ENCODE measurements at places on chromosomes 6 and 20. TPM values are rescaled to one million over a fixed set of nuclear protein-coding genes. Genes with fewer than 3 reads are reported as not detected.

GRCh38 chr6:161575523-161576254 is 301.8 kb upstream of the AGPAT4 start:
- DNase-seq: peak; percentile 68

GRCh38 chr20:37885593-37886503 is 17.1 kb upstream of the VSTM2L start:
- no peak for DNase-seq

DNA sequence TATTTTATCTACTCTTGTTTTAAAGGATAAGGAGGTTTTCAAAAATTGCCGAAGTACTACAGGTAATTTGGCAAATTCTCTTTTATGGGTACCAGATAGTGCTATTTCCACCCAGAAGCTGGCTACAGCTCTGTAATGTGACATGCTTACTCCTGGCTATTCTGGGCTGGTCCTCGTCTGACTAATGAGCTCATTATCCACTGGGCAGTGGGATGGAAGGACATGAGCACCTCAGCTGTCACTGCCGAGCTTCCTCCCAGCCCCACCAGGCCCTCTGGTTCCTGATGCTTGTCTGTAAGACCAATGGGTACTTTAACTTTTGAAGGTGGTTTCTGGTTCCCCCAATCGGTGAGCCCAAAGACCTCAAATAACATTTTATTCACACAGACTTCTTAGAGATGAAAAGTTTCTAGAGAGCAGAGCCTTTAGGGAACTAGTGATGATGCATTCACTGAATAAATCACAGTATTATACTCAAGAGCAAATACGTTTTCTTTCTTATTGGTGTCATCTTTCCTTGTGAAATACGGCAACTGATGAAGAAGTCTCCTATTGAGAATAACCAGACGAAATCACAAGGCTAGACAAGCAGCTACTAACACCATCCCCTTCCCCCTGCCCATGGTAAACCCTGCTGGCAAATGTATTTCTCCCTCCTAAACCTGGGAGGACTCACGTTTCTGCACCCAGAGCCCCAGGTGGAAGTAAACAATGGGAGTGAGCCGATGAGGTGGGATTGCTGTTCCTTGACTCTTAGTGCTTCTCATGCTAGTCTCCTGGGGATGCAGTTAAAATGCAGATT is 80.8 kb downstream of the SLC22A3 start:
- DNase-seq: peak; percentile 6

GRCh38 chr20:50720026-50720425 is 11.4 kb upstream of the PARD6B start:
- no peak for DNase-seq

DNA sequence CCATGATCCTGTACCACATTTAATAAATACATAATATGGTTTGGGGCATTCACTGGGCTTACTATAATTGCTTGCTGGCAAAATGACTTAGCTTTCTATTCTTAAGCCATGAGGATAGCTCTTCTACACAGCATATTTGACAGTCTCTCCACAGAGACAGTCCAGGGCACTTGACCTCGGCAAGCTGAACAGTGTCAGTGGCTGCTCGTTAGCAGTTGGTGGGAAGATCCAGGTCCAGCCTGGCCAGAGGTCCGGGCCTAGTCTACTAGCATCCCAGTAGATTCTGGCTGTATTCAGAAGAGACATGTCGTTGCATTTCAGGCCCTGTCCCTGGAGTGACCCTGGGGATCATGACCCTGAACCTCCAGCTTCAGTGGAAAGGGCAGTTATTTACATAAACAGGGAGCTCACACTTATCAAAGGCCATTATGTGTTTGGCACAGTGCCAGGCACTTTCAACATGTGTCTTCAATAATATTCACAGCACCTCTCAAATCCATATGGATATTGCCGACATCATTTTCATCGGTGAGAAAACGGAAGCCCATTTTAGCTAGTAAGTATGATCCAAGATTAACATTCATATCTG is 139.0 kb downstream of the IMPG1 start:
- no peak for DNase-seq

DNA sequence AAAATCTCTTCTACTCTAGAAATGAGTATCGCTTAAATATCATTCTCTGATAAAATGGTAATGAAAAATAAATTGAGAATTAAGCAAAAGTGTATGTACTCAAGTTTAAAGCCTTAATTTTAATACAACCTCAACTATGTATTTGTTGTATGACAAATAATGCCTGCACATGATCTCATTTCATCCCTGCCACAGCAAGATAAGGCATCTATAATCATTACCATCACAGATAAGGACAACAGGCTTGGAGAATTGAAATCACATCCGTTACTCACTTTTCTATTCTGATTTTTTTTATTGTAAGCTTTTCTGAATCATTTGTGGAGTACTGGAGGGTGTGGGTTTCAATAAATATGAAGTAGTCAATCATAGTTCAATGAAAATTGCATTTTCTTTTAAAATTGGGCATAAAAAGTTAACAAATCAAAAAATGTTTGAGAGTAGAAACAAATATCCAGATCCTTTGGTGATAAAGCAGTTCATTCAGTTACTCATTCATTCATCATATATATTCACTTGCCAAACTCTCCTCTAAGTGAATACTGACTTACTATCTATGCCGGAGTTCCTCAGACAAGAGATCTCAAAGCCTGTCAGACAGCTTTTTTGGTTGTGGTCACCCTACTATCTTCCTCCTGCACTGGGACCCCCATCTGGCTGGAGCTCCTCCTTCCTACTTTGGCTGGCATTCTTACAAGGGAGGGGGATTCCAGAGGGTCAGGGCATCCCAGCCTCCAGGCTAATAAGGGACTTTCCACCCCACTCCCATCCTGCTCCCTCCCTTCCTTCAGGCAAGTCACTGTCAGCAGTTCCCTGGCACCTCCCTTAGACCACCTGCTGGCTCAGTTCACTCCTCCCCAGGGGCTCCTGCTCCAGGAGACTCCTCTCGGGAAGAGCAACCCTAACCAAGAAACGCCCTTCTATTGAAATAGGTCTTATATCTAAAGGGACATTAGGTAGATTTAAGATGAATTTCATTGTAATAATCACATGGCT is 118.6 kb downstream of the OGFRL1 start:
- peak; percentile 10 for DNase-seq

- no peak for DNase-seq
Observed at GRCh38 chr6:1164600-1164999, 147.3 kb upstream of the FOXQ1 start.

- no peak for DNase-seq
Observed at GRCh38 chr6:25025248-25025918, 89.6 kb upstream of the RIPOR2 start.

GRCh38 chr6:158033751-158034702 is 52.4 kb downstream of the SYNJ2 start:
- DNase-seq: no peak

DNA sequence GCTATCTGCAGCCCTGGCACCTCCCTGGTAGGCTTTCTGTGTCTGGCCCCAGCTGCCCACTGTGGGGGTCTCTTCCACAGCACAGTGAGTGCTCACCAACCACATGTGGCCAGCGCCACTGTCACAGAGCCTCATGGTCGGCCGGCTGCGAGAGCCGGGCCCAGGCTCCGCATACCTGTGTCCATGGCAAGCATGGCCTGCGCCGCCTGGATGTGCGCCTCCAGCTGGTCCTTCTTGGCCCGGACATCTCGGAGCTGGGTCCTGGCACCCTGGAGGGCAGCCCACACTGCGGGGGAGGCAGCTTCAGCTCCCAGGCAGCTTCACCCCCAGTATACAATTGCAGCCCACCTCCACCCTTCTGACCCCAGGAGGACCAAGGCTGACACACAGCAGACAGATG is 13.0 kb downstream of the ADRM1 start:
- no peak for DNase-seq

GRCh38 chr6:69732640-69733039 is 64.2 kb downstream of the LMBRD1 start:
- no peak for DNase-seq

- no peak for DNase-seq
Observed at GRCh38 chr6:108127826-108128225, 38.0 kb upstream of the NR2E1 start.

DNA sequence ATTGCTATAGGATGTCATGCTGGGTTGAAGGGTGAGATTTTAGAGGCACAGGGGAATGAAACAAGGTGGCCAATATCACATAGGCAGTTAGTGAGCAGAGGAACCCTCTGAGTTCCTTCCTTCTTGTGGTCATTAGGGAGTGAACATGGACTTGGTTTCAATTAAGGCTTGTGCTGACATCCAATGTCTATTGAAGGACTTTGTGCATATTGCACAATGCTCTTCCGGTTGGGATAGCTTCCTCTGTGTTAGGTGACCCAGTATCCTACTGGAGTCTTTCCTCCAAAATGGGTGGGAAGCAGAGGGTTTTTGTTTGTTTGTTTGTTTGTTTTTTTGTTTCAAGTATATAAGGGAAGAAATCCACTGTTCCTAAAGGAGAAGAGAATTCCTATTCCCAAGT is 98.5 kb downstream of the HDGFL1 start:
- no peak for DNase-seq

GRCh38 chr6:11522812-11523605 is 14.5 kb upstream of the TMEM170B start:
- DNase-seq: no peak

- no peak for DNase-seq
Observed at GRCh38 chr6:155493694-155494143, 38.1 kb upstream of the NOX3 start.

GRCh38 chr6:45722876-45723275 is 292.8 kb downstream of the CLIC5 start:
- no peak for DNase-seq

- DNase-seq: no peak
Observed at GRCh38 chr6:158808442-158808833, 10.7 kb downstream of the EZR start.

GRCh38 chr6:75202676-75203131 is 3.1 kb downstream of the COL12A1 start:
- peak; percentile 21 for DNase-seq

DNA sequence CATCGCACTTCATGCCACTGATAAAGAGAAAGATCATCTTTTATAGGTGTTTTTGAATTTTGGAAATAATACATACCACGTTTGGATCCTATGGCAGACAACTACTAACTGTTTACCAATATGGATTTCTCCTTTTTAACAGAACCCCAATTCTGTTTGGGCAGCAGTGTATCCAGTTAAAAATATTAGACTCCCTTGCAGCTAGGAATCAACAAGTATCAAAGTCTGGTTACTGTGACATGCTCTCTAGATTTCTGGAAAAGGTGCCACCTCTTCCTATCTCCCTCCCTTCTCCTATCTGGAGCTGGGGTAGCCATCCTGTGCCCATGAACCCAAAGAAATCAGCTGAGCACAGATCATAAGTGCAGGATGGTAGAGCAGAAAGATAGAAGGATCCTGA is 54.1 kb upstream of the DTNBP1 start:
- no peak for DNase-seq

GRCh38 chr6:71330501-71330900 is 41.9 kb downstream of the OGFRL1 start:
- DNase-seq: no peak

GRCh38 chr6:36023996-36024795 is at the start of gene SLC26A8:
SLC26A8 (minus strand) TSS chr6:36024641; CDS start chr6:36019707, 4,934 bp downstream.
- peak; percentile 50 for DNase-seq

GRCh38 chr6:138580801-138581200 is 81.5 kb upstream of the NHSL1 start:
- no peak for DNase-seq

GRCh38 chr20:38601216-38602184 is at the start of gene ARHGAP40:
ARHGAP40 (plus strand) TSS chr20:38601809.
- DNase-seq: peak; percentile 51

TRAPPC3L gene
- not detected for total RNA-seq

IL17F gene
- total RNA-seq: not detected

NCOA7 gene
- total RNA-seq: 2.8 TPM
